ENCODE measurements at places on chromosomes 13 and 19. TPM values are rescaled to one million over a fixed set of nuclear protein-coding genes. Genes with fewer than 3 reads are reported as not detected.

DNA sequence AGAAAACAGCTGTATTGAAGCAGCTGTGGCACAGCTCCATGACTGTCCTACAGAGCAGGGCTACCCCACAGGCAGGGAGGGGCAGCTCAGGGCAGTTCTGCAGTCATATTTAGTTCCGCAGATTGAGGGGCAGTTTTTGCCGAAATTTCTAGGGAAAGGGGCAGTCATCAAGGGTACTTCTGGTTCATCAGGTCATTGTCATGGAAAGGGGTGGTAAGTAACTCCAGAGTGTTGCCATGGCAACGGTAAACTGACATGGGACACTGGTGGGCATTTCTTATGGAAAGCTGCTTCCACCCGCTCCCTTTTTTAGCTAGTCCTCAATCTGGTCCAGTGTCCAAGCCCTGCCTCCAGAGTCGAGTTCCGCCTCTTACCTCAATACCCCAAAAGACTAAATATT is 702.8 kb downstream of the LIG4 start:
- no peak for ATAC-seq

DNA sequence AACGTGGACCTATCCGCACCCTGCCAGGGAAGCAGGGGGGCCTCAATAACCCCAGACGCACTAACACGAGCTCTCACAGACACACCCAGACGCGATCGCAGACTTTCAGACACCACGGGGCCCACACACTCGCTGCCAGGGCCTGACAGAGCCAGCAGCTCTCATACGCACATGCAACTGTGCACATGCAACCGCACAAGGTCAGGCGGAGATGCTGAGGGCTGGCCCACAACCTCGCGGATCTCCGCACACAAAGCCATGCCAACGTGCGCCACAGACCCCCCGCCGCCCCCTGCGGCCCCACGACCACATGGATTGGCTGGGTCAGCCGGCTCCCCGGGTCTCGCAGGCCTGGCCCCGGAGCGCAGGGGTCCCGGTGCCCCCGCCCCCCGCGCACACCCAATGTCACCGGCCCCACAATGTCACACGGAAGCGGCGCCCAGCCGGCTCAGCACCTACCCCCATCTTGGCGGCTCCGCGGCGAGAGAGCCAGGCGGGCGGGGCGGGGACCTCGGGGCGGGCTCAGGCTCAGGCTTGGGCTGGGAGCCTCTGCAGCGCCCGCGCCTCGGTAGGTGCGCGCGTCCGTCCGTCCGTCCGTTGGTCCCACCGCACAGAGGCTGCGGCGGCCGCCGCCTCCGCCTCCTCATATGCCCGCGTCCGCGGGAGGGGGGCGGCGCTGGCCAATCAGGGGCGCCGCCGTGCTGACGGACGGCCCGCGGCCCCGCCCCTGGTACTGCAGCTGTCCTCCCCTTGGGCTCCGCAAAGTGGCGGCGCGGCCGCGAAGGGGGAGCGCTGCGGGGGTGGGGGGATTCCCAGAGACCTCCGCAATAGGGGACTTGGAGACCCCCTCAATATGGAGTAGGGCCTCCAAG is at the start of gene ATP1A3:
ATP1A3 (minus strand) TSS at position 619 of the 872 bp plus-strand sequence; CDS start at position 465, 154 bp downstream.
- ATAC-seq: peak; percentile 45

- ATAC-seq: no peak
These were observed 523.5 kb downstream of the MYO16 start for GRCh38 chr13:109152941-109153340.

DNA sequence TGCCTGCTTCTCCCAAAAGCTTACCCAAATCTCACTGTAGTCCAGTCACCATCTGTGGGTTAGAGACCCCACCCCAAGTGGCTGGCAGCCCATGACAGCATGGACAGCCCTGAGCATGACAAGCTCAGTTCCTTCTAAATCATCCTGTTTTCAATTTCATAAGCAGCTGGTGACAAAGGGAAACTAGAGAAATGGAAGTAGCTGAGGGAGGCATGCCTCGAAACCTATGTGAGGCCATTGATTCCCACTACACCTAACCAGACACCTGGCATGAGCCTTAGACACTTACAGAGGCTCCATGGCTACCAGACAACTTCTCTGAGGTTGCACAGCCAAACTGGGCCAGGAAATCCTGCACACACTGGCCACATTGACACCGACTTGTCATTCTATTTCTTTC is 56.2 kb downstream of the ABCC4 start:
- ATAC-seq: no peak

DNA sequence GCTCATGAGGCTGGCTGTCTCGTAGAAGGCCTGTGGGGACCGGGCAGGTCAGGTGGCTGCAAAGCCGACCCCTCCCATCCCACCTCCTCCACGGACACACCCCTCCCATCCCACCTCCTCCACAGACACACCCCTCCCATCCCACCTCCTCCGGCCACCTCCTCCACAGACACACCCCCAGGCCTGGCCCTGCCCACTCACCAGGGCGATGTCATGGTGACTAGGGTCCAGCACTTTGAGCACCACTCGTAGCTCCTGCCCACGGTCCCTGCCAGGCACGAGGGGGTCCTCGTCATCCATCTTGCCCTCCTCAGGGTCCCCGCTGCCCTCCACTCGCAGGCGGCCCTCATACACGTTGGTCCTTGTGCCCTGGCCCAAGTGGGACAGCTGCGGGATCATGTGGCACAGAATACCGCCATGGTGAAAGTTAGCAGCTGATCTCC is 18.8 kb downstream of the TYK2 start:
- no peak for ATAC-seq

DNA sequence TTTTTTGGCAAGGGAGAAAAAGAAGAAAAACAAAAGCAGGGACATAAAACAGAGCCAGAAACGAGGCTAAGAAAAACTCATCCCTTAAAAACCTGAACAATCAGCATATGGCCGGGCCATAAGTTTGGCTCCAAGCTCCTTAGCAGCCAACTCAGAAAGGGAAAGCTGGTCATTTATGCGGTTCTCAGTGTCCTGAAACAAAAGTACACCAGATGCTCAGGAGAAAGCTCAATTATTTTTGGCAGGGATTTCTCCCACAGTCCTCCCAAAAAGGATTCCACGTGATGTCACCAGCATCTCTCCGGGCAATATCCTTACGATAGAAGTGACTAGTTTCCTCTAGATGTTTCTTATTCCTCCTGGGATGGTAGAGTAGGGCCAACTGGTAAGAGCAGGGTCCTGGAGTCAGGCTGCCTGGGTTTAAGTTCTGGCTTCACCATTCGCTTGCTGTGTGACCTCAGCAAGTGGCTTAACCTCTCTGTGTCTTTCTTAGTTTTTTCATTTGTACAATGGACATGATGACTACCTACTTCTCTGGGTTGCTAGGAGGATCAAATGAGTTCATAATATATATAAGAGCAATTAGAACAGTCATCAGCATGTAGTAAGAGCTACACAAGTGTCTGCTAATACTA is 34.0 kb downstream of the PIN1 start:
- ATAC-seq: no peak

DNA sequence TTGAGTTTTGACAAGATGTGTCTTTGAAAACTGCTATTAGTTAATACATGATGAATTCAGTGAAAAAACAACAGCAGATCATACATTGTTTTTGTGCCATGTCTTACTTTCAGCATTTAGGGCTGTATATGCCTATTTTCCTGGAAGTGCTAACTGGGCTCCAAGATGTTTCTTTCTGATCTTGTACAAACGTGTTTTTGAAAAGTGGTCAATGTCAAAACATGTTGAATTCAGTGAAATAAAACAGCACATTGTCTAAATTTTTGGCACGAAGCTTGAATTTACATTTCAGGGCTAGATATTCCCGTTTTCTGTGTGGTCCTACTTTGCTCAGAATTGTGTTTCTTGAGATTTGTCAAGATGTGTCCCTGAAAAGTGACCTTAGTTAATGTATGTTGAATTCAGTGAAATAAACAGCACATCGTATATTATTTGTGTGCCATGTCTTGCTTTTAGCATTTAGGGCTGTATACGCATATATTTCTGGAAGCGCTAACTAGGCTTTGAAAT is 14.7 kb upstream of the PARP4 start:
- ATAC-seq: no peak

GRCh38 chr13:111382877-111383276 is 62.4 kb downstream of the TEX29 start:
- ATAC-seq: no peak

Gene SSC5D
- 11.8 TPM for total RNA-seq

Gene CCL25
- total RNA-seq: not detected

Gene ZIC2
- total RNA-seq: not detected

Gene PRRG2
- not detected for total RNA-seq

Gene CDX2
- not detected for total RNA-seq

Gene KIR2DL4
- not detected for total RNA-seq
